Tibial nerve (tissue), 4 donors: ENCODE measurements at places on chromosomes 16 and 17. TPM values are rescaled to one million over a fixed set of nuclear protein-coding genes. Genes with fewer than 3 reads are reported as not detected.

DNA sequence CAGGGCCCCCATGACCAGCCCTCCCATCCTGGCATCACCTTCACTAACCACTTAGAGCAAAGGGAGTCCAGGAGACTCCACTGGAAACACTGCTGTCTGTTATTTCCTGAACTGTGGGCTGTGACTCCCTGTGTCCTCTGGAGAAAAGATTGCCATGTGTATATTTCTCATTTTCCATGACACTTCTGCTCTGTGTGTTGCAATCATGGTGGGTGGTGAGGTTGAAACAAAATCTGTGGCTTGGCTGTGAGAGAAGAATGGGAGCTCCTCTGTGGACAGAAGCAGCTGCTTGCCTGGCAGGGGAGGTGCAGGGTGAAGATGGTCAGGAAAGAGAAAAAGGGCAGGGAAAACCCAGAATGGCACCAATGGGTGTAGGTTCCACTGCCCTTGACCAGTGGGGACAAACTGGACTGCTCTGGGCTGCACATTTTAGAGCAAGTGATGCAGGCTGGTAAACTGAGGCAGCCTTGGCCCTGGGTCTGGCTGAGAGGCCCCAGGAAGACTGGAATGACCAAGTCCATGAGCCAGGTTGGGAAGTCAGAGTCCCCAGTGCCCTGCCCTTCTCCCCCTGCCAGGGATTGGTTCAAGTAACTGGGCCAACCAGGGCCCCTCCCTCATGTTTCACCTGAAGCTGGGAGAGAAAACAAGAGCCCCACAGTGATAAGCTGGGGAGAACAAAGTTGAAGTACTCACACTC is 314.3 kb downstream of the C16orf95 start:
- H3K27me3 ChIP-seq: no peaks in the 10 kb centered on the region
- H3K4me3 ChIP-seq: no peak overlapping the region
- no peaks in the 10 kb centered on the region for H3K36me3 ChIP-seq
- no peak overlapping the region for H3K27ac ChIP-seq

GRCh38 chr17:77246110-77247047 is 105.6 kb downstream of the SEC14L1 start:
- DNase-seq: no peak
- H3K27ac ChIP-seq: peak overlapping the region; percentile 69
- H3K36me3 ChIP-seq: no peaks in the 10 kb centered on the region
- H3K27me3 ChIP-seq: no peaks in the 10 kb centered on the region
- H3K4me1 ChIP-seq: peaks cover 25% of the 10 kb centered on the region

DNA sequence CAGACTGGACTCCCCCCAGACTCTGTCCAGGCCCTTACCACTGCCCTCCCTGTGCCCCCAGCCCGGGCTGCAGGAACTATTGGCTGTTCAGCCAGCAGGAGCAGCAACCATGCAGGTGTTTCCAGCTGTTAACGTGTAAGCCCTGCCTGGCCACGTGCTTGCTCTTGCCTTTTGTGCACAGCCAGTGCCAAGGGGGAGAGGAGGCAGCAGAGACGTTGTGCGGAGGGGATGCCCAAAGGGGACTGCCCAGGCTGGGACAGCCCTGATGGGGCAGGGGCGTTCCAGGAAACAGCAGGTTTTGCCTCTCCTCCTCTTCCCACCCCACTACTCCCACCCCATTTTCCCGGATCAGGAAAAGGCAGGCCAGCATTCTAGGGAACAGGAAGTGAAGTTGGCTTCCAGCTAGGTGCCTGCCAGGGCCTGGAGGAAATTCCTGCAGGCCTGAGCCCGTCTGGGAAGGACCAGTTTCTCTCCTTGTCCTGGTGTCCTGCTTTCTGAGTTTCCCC is 16.7 kb upstream of the LASP1NB start:
- no peak for DNase-seq
- H3K27ac ChIP-seq: peak overlapping the region; percentile 57
- H3K4me3 ChIP-seq: no peak overlapping the region
- no peaks in the 10 kb centered on the region for H3K27me3 ChIP-seq
- peaks cover 11% of the 10 kb centered on the region for H3K4me1 ChIP-seq
- no peaks in the 10 kb centered on the region for H3K36me3 ChIP-seq

GRCh38 chr17:80649672-80650330 is 105.2 kb downstream of the RPTOR start:
- H3K4me3 ChIP-seq: no peak overlapping the region
- DNase-seq: peak; percentile 40
- peak overlapping the region; percentile 69 for H3K27ac ChIP-seq
- no peaks in the 10 kb centered on the region for H3K4me1 ChIP-seq
- H3K36me3 ChIP-seq: no peaks in the 10 kb centered on the region
- H3K27me3 ChIP-seq: no peaks in the 10 kb centered on the region

DNA sequence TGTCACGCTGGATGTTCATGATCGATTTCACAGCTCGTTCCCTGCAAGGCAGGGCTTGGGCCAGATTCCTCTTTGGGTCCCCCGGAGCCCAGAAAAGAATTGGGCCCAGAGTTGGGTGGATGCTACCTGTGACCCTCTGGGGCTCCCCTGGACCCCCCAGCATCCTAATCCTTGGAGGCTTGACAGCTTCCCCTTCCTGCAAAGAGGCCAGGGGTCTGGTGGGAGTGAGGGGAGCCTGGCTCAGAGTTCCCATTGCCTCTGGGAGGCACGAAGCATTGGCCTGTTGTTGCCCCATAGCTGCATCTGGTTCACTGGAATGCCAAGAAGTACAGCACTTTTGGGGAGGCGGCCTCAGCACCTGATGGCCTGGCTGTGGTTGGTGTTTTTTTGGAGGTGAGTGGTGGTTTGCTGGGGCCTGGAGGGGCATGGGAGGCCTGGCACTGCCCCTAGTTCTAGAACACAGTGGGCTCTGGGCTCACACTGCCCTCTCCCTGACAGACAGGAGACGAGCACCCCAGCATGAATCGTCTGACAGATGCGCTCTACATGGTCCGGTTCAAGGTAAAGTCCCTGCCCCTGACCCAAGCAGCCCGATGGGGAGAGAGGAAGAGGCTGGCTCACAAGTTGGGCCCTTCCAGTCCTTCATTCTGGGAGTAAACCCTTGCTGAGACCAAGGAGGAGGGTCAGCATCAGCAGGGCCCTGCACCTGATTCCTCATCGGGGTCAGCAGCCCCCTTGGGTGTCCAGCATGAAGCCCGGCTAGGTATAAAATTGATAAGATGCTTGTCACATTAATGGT is 7.2 kb downstream of the CA7 start:
- no peak for DNase-seq
- no peaks in the 10 kb centered on the region for H3K27me3 ChIP-seq
- H3K27ac ChIP-seq: no peak overlapping the region

The CDK5R1 gene
- total RNA-seq: 0.78 TPM

DNA sequence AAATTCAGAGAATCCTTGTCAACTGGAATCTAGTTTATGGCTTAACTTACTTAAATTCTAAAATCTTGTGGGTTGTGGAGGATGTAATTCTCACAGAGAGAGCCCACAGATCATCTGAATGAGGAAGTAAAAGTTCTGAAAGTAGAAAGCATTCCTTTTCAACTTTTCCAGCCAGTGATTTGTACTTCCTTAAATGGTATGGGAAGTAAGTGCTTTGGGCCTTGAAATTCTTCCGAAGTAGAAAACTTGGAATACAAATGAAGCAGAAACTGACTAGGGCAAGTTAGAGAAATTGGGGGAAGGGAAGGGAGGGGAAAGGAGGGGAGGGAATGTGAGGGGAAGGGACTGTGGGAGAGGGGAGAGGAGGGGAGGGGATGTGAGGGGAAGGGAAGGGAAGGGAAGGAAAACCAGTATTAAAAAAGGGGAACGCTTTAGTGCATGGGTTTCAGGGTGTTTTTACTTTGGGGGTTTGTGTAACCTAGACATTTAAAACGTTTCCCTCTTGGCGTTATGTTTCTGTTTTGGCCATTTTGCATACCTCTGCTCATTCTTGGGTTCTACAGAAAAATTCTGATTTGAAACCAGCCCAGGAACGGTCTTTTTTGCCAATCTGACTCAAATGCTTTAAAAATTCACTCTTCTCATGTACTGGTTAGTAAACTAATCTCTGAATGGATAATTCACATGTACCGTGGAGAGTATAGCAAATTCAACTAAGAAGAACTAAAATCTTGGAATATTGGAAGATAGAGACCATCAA is 15.5 kb upstream of the SNTB2 start:
- H3K4me3 ChIP-seq: no peak overlapping the region
- no peaks in the 10 kb centered on the region for H3K27me3 ChIP-seq
- DNase-seq: no peak
- peaks cover 24% of the 10 kb centered on the region for H3K4me1 ChIP-seq
- H3K27ac ChIP-seq: peak overlapping the region; percentile 93

DNA sequence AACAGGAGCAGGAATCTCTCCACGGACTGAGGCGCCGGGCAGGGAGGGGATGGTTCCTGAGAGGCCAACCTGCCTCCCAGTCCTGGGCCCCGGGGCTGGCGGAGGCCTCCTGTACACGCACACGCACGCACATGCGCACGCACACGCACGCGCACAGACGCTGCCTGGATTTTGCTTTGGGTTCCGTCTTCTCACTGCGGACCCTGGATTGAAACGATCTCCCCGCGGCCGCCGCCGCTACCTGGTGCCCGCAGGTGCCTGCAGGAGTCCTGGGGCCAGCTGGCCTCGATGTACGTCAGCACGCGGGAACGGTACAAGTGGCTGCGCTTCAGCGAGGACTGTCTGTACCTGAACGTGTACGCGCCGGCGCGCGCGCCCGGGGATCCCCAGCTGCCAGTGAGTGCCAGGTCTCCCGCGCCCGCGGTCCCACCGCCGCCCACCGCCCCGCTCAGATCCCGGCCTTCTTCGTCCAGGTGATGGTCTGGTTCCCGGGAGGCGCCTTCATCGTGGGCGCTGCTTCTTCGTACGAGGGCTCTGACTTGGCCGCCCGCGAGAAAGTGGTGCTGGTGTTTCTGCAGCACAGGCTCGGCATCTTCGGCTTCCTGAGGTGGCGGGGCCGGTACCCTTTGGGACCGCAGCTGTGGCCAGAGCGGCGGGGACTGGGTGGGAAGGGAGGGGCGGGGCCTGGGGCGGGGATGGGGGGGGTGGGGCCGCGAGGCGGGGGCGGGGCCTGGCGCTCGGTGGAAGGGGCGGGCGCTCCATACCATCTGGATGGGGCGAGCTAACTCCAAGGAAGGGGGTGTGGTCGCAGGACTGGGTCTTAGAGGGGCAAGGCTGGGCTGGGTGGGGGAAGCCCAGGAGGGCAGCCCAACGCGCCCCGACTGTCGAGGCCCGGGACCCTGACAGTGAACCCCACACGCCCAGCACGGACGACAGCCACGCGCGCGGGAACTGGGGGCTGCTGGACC is 12.3 kb downstream of the CES4A start:
- peak overlapping the region; percentile 56 for H3K4me3 ChIP-seq
- H3K36me3 ChIP-seq: no peaks in the 10 kb centered on the region
- no peaks in the 10 kb centered on the region for H3K27me3 ChIP-seq
- peaks cover 47% of the 10 kb centered on the region for H3K4me1 ChIP-seq
- DNase-seq: peak; percentile 60

- H3K4me3 ChIP-seq: no peak overlapping the region
- no peak for DNase-seq
These were observed 217.0 kb downstream of the FTO start for GRCh38 chr16:53920988-53921387.

- H3K27ac ChIP-seq: no peak overlapping the region
- H3K36me3 ChIP-seq: no peaks in the 10 kb centered on the region
- no peak overlapping the region for H3K4me3 ChIP-seq
- H3K27me3 ChIP-seq: no peaks in the 10 kb centered on the region
- no peaks in the 10 kb centered on the region for H3K4me1 ChIP-seq
- DNase-seq: no peak
These were observed 353.5 kb upstream of the GOT2 start for GRCh38 chr16:59087641-59088040.

The SOST gene
- not detected for total RNA-seq

DNA sequence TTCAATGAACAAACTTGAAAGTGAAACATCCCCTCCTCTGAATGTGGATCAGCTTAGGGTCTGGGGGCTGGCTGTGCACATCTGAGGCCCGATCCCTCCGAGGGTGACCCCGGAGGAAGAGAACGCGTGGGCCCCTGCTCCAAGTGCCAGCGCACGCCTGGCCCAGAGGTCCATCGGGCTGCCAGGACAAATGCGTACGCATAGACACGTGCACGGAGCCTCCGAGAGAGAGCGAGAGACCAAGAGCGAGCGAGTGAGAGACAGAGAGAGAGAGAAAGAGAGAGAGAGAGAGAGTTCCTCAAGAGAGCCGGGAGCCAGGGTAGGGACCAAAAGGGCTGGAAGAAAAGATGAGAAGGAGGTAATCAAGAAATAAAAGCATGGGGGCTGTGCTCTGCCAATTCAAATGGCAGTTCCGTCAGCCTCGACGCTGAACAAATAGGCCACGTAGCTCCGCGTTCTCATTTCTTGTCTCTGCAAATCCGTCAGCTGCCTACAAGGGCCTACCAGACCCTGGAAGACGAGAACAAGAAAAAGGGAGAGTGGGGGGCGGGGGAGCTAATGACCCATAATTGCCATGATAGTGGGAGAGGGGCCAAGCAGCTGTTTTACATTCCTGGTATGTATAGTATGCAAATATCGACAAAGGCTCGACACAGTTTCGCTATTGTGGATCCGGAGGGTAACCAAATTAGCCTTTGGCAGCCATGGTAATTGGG is 435.3 kb upstream of the ZFHX3 start:
- H3K36me3 ChIP-seq: no peaks in the 10 kb centered on the region
- no peak overlapping the region for H3K27ac ChIP-seq
- no peaks in the 10 kb centered on the region for H3K4me1 ChIP-seq
- H3K4me3 ChIP-seq: no peak overlapping the region
- DNase-seq: no peak
- peaks cover 8% of the 10 kb centered on the region for H3K27me3 ChIP-seq

GRCh38 chr17:31099016-31099415 is 4.2 kb downstream of the NF1 start:
- no peak for DNase-seq
- peaks cover 33% of the 10 kb centered on the region for H3K4me1 ChIP-seq
- no peaks in the 10 kb centered on the region for H3K36me3 ChIP-seq
- no peaks in the 10 kb centered on the region for H3K27me3 ChIP-seq
- no peak overlapping the region for H3K4me3 ChIP-seq

The SOX9 gene
- total RNA-seq: 6.6 TPM

The DPEP3 gene
- not detected for total RNA-seq
